NCI-H2029 treated with DMSO at 0.1 percent for 48 hours (cell line): ENCODE measurements at places on chromosomes 5 and 9.

- DNase-seq, result no peak
These were observed 1.1 kb upstream of the CXXC5 start for GRCh38 chr5:139646912-139647505.

DNA sequence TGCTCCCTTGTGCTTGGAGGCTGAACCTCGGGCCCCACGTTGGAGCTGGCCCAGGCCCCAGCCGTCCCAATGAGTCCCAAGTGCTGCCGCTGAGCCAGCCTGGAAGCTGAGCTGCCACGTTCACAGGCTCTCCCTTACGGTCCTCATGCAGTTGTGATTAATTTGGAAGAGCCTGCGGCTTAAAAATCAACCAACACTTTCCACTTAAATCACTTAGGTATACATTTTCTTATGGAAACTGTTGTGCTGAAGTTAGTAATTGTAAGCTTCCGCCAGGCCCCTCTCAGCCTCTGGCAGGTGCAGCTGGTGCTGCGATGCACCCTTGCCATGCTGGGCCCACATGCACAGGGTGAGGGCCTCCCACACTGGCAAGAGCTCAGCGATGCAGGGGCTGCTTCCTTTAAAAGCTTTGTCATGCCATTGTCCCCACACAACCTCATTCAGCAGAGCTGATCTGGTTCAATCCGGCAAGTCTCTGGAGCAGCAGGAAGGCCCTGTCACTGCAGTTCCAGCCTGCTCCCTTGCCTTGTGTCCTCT lies 61.0 kb downstream of the IPPK start:
- DNase-seq, result peak; percentile 73

DNA sequence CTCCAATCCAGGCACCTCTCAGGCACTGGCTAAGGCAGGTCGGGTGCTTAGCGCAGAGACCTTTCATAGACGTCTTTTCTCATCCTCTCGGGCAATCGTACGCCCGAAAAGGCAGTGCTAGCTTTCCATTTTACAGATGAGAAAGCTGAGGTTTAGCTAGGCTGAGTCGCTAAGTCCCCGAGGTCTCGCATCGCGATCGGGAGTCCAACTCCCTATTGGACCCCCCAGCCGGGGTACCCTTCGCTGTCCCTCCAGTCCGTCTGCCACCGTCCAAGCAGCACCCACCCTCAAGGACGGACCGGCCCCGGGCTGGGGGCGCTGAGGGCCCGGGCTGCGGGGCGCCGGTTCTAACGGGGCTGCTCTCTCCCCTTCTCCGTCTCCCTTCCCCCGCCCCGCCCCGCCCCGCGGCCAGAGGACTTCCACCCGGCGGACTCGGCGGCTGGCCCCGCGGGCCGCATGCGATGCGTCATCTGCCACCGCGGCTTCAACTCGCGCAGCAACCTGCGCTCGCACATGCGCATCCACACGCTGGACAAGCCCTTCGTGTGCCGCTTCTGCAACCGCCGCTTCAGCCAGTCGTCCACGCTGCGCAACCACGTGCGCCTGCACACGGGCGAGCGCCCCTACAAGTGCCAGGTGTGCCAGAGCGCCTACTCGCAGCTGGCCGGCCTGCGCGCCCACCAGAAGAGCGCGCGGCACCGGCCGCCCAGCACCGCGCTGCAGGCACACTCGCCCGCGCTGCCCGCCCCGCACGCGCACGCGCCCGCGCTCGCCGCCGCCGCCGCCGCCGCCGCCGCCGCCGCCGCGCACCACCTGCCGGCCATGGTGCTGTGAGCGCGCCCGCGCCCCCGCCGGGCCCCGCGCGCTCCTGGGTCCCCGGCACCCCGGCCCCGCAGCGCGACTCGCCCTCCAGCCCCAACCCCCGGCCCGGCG lies 12.5 kb upstream of the EXOSC2 start:
- no peak for DNase-seq

DNA sequence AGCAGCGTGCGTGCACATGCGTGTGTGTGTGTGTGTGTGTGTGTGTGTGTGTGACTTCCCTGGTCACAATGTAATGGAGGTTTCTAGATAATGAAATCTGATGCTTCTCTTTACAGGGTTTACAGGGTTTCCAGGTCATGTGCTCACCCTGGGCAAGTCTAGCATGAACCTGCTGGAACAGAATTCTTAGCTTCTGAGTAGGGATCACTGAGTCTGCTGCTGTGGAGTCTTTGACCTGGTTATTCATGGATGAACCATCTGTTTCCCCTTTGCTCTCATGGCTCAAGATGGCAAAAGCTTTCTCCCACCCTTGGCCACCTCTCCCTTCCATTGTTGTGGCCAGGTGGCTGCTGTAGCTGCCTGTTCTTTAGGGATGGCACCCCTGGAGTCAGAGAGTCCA lies 111.6 kb upstream of the SHB start:
- no peak for DNase-seq

DNA sequence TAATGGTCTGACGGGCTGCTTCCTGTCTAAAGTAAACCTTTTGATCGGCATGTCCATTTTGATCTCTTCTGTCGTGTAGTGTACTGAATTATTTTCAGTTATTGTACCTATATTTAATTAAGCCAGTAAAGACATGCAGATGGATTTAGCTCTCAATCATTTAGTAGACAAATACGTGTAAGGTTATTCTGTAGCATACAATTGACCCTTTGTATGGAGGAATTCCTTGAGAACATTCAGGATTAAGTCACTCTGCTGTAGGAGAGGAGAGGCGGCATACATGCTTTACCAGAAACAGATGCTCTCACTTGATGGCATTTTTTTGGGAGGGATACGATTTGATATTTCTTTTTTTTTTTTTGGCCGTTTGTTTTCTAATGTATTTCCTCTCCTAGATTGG lies 141.0 kb downstream of the PBX3 start:
- no peak for DNase-seq

DNA sequence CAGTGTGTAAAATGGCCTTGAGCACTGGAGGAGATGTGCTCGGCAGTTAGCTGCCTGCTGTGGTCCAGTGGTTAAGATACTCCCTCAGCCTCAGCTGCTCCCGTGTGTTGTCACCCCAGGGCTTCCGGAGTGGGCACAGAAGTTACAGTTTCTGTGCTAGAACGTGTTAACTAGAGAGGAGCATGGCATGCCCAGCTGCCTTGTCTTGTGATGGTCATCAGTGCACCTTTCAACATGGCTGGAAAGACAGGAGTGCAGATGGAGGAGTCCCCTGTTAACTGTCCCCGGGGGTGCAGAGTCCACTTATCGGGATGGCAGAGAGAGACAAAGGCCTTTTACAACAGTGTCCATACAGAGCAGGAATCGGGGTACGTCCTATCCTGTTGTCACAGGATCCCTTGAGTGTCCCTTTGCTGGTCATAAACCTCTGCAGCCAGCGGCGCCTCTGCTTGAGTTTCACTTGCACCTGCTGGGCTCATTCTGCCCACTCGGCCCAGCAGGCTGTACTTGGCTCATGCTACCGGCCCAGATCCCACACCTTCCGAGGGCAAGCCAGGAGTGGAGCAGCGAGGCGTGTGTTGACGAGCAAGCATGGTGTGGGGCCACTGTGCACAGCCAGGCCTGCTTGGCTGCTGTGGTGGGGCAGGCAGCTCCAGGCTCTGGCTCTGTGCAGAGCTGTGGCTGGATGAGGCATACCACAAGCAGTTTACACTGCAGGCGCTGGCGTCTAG lies 112.6 kb downstream of the EHMT1 start:
- DNase-seq, result no peak

DNA sequence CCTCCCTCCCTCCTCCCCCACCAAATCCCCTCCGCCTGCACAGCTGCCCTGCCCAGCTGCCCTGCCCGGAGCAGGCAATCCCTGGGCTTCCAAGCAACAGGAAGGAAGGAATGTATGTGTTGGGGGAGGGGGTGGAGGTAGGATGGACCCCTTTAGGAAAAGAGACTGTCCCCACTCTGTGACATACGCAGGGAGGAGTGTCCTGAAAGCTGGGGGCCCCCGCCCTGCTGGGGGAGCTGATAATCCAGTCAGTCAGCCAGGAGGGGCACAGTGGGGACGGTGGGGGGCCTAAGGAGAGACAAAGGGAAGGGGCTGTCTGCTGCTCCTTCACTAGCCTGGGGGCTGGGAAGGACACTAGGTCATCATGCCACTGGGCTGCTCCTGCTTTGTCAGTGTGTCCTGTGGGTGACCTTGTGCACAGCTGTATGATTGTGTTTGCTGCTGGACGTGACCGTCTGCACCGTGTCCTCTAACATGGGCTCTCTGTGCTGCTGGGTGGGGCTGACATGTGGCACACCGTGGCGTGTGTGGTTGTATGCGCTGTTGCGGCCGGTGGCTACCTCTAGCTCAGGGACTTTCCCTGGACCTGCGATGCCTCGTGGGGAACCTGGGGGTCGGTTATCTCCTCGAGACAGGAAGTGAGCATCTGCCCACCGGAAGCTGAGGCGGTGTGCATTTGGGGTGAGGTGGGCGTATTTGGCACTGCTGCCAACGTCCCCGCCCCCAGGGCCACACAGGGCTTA lies 3.0 kb downstream of the N4BP3 start:
- no peak for DNase-seq

GRCh38 chr5:170681013-170681433 lies 102.5 kb upstream of the GABRP start:
- no peak for DNase-seq

GRCh38 chr9:36738318-36738976 lies 165.8 kb downstream of the MELK start:
- no peak for DNase-seq

- DNase-seq, result no peak
These were observed 65.7 kb downstream of the SREK1 start for GRCh38 chr5:66209794-66210193.

- no peak for DNase-seq
These were observed 279.1 kb upstream of the DMAC1 start for GRCh38 chr9:8078641-8079140.

GRCh38 chr9:8207596-8207995 lies 408.0 kb upstream of the DMAC1 start:
- DNase-seq, result no peak

- no peak for DNase-seq
These were observed 141.2 kb upstream of the TBC1D2 start for GRCh38 chr9:98396656-98397055.

DNA sequence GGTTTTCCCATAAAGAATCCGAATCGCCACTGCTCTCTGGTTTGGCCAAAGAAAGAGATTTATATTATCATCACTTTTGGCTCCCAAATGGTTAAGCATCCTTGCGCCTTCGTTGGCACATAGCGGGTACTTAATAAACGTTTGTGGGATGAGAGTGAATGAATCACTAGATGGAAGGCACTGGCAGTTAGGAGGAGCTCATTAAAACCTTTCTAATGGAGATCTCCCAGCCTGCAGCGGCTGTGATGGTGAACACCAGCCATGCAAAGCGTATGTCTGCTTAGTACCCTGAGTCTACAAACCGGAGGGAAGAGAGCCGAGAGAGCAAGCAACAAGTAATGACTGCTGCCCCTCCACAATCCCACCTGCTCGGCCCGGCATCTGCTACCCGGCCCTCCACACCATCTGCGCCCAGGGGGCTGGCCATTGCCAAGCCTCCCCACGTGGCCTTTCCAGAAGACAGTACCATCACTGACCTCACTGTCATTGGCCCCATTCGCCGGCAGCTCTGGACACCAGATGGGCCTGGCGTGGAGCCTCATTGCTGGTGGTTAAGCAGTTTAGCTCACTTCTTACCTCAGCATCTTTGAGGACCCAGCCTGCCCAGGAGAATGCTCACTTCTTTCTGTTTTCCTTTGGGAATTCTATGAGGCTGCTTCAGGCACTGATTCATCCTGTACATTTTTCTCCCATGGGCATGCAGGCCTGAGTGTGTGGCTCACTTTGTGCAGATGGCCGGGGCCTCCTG lies 39.3 kb upstream of the ANKRD33B start:
- no peak for DNase-seq

DNA sequence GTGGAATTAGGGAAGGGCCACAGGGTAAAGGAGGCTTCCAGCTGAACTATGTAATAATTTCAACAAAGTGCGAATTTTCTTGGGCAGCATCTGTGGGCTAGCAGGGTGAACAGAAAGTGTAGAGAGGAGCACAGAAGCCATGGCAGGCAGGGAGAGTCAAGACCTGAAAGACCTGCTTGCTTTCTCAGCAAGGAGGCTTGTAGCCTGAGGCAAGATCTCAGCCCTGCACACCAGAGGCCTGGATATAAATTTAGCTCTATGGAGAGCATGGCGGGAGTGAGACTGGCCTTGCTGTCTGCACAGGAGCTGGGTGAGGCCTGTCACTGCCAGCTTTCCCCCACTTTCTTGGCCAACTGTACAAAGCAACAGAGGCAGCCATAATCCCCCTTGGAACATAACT lies 32.1 kb upstream of the SH3TC2 start:
- no peak for DNase-seq

- DNase-seq, result no peak
These were observed 92.3 kb upstream of the FANCC start for GRCh38 chr9:95409650-95410426.

DNA sequence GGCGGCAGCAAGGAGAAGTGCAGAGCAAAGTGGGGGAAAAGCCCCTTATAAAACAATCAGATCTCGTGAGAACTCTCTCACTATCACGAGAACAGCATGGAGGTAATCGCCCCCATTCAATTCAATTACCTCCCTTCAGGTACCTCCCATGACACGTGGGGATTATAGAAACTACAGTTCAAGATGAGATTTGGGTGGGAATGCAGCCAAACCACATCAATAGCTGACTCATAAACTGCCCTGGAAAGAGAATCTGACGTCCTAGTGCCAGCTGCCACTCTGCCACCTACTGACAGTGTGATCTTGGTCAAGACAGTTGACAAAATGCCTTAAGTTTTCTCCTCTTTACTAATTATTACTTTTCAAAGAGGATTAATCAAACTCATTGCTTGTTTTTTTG lies 128.3 kb downstream of the GPBP1 start:
- no peak for DNase-seq

DNA sequence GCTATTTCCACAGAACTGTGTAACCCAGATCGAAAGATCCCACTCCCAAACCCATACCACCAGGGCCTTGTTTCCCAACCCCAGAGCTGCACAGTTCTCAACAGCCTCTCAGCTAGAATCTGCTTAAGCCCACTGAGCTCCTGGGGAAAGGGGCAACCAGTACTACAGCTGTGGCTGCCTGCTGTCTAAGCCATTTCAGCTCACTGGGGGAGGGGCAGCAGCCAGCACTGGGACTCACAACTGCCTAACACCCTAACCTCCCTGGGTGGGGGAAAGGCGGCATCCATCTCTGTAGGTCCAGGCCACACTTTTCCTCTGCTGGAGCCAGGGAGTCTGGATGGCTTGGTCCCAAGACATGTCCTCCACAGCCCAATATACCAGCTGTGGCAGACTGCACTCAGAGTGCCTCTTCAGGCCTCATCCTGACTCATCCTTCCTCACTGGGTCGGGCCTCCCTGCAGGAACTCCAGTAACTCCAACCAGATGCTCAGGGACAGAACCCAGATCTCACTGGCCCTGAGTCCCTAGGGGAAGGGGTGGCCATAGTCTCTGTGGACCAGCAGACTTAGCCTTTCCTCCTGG lies 241.4 kb downstream of the HINT1 start:
- DNase-seq, result no peak

- no peak for DNase-seq
These were observed 39.9 kb upstream of the CTSL start for GRCh38 chr9:87685871-87686519.

DNA sequence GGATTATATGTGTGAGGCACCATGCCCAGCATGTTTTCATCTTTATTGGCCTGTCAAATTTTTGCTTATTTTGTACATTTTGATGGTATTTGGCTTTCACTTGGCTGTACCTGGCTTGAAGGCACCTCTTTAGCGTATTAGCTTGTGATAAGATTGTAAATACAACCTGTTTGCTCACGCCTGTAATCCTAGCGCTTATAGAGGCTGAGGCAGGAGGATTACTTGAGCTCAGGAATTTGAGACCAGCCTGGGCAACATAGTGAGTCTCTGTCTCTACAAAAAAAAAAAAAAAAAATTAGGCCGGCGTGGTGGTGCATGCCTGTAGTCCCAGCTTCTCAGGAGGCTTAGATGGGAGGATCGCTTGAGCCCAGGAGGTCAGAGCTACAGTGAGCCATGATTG lies 11.3 kb downstream of the SEC24A start:
- DNase-seq, result no peak
